ENCODE measurements at places on chromosomes 3 and 15. TPM values are rescaled to one million over a fixed set of nuclear protein-coding genes. Genes with fewer than 3 reads are reported as not detected.

DNA sequence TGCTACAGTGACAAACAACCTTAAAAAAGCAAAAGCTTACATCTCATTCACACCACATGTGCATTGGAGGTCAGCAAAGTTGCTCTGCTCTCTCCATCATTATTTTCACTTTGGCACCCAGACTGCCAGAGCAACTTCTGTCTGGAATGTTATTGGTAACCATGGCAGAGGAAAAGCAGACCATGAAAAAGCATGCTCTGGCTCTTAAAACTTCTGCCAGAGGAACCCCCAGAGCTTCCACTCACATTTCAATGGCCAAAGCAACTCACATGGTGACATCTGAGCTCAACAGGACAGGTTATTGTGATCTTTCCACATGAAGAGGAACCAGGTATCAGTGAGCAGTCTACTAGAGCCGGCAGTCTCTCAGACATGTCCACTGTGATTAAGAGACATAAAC lies 21.9 kb upstream of the FRMD5 start:
- no peak overlapping the region for H3K27ac ChIP-seq
- no peak for DNase-seq
- H3K4me1 ChIP-seq, result no peaks in the 10 kb centered on the region
- no peak overlapping the region for H3K4me3 ChIP-seq

The TUSC2 gene
- 29.4 TPM for total RNA-seq

The RASSF1 gene
- total RNA-seq, result 39.5 TPM

The SOX14 gene
- total RNA-seq, result not detected
